NCI-H2081 treated with DMSO at 0.1 percent for 48 hours (cell line): ENCODE measurements at places on chromosomes 7 and 10.
A peak's percentile ranks its signal among the peaks of the same experiment; 100 is the strongest.

DNA sequence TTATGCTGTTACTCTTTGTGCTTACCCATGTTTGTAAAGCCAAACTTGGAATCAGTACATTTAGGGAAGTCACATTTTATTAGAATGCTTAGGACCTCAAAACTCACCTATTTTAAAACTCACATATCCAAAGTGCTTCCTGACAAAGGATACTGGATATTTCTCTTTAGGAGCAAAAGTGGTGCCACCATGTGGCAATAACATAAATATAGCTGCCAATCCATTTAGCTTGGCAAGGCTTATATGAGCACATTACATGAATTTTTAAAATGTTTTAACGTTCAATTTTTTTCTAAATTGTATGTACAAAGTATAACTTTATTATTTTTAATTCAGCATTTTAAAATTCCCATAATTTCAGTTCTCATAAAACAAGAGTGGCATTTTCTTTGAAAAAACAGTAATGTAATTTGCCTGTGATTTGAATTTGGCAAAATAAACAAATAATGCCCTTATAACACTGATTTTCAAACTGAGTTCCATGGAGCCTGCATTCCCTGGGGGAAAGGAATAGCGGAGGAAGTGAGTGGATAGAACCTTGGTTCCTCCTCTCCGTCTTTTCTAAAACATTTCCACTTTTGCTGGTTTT is 75.4 kb downstream of the HDAC9 start:
- DNase-seq = peak; percentile 69

DNA sequence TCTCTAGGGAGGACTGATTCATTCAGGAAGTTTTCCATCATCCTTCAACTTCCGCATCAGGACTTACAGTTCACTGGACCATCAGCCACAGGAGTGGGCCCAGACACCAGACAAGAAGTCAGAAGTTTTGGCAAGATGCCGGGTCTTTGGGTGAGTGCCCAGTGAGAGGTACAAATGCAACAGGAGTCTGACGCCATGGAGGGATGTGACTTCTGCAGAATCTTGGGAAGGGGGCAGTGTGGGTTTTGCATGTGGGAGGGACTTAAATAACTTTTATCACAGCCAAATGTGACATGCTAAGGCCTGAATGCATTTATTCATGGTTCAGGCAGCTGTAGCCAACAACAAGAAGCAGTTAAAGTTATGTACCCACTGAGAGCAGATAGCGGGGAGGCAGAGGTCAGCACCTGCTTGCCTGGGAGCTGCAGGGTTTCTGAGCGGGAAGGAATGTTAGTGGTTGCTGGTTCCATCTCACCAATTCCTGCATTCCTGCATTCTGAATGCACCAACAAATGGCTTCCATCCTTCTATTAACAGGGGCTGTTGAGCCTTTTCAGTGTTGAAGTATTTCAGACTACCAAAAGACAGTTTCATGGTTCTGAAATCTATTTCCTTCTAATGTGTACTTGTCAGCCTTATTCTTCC is 375.2 kb downstream of the PAXIP1 start:
- no peak for DNase-seq

DNA sequence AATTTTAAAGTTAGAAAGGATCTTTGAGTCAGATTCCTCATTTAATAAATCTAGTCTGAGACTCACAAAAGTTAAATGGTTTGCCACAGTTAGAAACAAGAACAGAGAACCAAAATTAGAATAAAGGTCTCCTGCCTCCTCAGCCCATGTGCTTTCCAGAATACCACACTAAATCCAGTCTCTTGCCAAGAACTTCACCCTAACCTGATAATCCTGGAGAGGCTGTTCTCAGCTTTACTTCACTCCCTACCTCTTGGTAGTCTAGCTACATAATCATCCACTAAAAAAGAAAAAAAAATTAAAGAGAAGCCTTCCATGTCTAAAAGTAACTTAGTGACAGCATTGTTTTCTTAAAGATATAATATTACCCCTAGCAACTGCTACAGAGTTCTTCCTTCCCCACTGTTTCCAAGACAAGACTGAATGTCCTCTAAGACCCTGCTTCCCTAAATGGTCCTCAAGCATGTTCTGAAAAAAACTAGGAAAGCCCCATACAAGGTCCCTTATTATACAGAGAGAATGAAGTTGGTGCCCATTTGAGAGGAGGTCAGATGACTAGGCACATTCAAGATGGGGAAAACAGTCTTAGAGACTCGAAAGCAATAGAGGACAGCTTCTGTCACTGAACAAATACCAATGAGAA is 56.8 kb downstream of the ZNF438 start:
- no peak for DNase-seq

DNA sequence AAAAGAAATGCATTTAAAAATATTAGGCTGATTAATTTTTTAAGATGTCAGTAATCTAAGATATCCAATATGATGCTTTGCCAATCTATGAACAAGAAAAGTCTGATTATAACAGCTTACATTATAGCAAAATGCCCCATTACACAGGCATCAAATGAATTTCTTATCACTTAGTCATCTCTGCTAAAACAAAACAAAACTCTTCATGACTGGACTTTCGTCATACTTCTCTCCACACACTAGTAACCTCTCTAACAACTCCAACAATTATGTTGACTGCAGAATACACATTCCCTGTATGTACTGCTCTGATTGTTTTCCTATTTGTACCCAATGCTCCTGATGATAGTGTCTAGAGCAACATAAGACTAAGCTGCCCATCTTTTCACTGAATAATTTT is 3.8 kb upstream of the MKI67 start:
- no peak for DNase-seq

GRCh38 chr10:47376522-47377220 is 7.4 kb downstream of the ZNF488 start:
- DNase-seq = no peak

GRCh38 chr10:123689880-123690279 is 23.7 kb downstream of the GPR26 start:
- no peak for DNase-seq

GRCh38 chr7:55185941-55186609 is 167.3 kb downstream of the EGFR start:
- no peak for DNase-seq

GRCh38 chr10:3671386-3671955 is 113.5 kb downstream of the KLF6 start:
- no peak for DNase-seq

DNA sequence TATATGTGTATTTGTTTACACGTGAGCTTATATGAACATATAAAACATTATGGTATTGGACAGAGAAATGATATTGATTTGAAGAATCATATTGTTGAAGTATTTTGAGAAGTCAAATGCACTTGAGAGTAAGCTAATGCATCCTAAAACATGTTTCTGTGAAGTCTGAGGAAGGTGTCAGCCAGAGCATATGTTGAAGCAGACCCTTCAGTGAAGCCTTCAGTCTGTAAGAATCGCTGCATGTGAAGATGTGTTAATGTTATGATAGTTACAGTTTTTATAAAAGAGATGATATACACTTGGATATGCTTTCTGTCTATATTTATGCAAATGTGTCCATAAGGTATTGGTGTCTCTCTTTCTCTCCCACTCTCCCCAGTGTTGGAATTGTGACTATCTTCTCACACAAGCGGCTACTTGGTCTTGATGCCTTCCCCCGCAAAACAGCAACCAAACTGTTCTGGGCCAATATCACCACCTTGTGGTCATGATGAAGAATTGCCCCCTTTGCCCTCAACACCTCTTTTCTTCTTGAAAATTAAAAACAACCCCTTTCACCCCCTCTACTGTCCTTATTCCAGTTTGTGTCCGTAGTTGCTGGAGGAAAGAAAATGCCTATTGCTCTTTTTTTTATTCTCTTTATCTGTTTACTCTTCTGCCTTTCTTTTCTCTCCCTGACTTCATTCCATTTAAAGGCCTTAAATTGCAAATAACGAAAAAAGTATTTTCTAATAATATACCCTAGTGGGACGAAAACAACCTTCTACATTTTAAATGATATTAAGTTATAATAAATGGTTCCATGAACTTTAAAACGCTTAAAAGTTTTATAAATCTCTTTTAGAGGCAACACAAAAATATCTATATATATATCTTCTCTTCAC is 64.9 kb downstream of the IKZF1 start:
- no peak for DNase-seq

- DNase-seq = no peak
Observed at GRCh38 chr7:100211342-100211780, 8.4 kb upstream of the PVRIG start.

DNA sequence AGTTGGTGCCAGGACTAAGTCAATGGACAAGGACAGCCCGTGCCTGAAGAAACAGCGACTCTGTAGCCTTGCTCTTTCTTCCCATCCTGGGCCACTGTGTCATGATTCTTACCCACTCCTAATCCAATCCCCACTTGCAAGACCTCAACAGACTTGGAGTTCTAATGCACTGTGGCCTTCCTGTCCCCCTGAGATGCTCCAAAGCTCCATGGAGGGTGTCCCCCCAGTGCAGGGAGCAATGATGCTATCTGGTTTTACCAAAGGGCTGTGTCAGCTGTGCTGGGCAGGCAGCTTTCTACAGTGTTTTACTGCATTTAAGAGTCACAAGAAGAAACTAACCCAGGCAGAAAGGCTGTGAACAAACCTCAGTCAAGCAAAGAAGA is 108.1 kb downstream of the PRKAG2 start:
- no peak for DNase-seq

DNA sequence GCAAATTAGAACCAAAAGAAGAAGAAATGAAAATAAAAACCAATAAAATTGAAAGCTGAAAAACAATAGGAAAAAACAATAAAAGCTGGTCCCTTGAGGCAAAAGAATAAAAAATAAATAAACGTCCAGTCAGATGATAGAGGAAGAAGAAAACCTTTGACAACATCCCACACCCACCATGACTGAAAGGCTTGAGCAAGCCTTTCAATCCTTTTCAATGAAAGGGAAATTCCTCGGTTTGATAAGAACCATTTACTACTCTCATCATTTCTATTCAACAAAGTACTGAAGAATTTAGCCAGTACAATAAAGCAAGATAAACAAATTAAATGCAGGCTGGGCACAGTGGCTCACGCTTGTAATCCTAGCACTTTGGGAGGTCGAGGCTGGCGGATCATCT is 3.8 kb downstream of the SLC25A40 start:
- DNase-seq = no peak

DNA sequence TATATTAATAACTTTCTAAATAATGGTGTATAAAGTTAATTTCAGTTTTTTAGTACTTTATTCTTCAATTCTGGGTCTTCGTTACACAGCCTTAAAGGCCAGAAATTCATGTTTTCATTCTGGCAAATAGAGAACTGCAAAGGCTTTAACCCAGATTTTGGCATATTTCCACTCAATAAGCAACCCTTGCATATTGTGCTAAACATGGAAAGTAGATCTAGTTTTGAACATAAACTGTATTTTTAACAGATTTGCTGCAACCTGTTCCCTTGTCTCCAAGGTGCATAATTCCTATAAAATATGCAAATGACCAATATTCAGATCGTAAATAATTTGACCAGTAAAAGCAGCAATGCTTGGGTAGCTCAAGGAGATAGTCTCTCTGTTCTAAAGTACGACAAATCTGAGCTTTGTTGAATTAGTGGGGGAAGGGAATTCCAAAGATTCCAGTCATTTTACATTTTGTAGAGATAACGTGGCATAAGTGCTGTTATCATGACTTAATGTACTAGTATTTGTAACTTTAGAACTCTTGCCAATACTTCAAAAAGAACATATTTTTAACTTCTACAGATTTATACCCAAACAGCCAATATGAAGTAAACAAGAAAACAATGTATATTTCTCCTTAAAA is 46.4 kb upstream of the RSBN1L start:
- DNase-seq = no peak

DNA sequence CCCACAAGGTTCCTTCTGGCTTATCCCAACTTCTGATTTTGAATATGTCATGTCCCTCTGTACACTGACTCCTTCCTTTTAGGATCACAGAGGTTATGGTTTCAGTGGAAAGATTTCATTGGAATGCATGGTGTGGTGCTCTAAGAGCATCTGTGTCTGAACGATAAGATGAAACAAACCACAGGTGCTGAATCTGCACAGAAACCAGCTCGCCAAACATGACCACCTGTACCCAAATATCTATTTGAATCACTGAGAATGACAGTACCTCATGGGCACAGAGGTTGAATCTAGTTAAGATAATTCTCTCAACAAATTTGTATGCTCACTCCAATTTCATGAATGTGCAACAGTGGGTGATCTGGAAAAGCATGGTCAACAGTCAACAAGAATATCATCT is 105.3 kb downstream of the DGKI start:
- DNase-seq = no peak

DNA sequence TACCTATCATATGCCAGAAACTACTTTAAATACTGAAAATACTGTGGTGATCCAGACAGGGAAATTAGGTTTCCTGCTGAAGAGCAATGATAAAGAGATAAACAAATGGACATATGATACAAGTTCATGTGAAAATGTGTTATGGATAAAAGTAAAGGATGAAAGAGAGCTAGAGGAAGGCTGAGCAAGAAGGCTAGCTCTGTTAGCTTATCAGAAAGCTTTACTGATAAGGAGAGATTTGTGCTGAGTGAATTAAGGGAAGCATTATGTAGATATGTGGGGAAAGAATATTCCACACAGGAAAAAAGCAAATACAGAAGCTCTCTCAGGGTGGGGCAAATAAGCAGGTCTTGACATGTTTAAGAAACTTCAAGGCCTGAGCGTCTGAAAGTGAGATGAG is 308.4 kb downstream of the HDAC9 start:
- DNase-seq = no peak

- peak; percentile 25 for DNase-seq
Observed at GRCh38 chr7:79176859-79177477, 276.5 kb downstream of the MAGI2 start.

GRCh38 chr10:130491011-130491692 is 355.0 kb downstream of the GLRX3 start:
- DNase-seq = no peak

GRCh38 chr10:102627736-102628293 is 16.5 kb upstream of the TRIM8 start:
- DNase-seq = no peak
